ENCODE measurements at places on chromosomes 1 and 21. TPM values are rescaled to one million over a fixed set of nuclear protein-coding genes. Genes with fewer than 3 reads are reported as not detected.

DNA sequence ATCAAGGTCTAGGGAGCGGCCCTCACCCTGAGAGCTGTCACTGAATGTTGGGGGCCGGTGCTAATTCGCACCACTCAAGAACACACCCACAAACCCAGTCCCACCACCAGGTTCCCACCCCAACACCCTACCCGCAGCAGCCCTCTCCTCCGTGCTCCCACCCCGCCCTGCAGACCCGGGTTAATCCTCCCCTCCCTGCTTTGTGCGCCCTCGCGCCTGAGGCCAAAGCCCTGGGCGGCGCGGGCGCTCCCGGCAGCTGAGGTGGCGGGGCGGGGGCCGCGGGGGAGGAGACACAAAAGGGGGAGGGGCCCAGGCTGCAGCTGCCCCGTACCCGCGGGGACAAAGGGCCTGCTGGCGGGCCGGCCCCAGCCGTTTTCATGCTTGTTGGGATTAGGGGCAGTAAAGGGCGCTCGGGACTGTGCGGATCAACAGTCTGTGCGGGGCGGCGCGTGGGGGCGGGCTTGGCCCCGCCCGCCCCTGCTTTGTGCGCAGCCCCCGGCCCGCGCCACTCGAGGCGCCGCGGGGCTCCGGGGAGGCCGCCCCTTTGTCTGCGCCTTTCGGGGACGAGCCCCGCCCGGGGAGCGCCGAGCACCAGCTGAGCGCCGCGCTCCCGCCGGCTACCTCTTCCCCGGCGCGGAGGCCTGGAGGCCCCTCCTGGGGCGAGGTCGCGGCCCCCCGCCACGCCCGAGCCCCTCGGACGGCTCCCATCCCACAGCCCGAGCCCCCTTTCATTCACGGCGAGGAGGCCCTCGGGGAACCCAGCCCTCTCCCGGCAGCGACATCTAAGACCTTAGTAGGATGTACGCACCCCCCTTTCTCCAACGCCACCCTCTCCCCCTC, 10.9 kb downstream of the C1orf216 start:
- no peak for DNase-seq

GRCh38 chr1:36222481-36223380, 1.5 kb upstream of the THRAP3 start:
- no peak for DNase-seq

GRCh38 chr1:165207853-165208515, 148.5 kb downstream of the LMX1A start:
- no peak for DNase-seq

GRCh38 chr1:61005614-61006580, 76.5 kb upstream of the NFIA start:
- no peak for DNase-seq

- DNase-seq: no peak
These were observed 116.3 kb downstream of the ZSCAN20 start for GRCh38 chr1:33588726-33589125.

- peak; percentile 77 for DNase-seq
These were observed 176.9 kb upstream of the LMO4 start for GRCh38 chr1:87151500-87152421.

DNA sequence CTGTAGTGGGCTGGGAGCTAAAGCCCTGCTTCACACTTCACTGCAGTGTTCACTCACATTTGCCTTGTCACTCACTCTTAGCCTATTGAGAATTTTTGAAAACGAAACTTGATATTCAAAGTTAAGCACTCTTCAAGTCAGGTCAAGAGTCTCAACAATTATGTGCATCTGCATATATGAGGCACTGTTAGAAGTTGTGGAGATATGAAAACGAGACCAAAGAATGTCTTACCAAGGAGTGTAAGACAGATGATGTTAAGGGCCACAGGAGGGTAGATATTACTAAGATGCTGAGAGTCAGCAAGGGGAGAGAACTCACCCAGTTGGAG, 64.7 kb upstream of the GJA8 start:
- no peak for DNase-seq

DNA sequence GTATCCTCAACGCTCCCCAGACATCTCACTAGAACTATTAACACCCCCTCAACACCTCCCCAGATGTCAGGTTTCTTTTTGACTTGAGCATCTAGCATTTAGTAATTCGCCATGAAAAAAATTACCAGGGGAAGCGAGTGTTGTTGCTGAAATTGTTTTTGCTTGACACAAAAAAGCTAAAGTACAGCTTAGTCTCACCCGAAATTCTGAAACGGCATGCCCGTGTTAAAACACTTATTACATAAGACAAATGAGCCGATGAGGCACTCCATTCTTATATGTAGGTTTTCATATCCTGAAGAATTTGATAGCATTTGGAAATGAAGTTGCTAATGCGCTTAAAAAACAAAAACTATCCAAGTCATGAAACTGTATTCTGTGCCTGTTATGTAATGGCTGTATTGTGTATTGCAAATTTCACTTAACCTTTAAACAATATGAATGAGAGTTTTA, 1.3 kb upstream of the NRIP1 start:
- peak; percentile 30 for DNase-seq

DNA sequence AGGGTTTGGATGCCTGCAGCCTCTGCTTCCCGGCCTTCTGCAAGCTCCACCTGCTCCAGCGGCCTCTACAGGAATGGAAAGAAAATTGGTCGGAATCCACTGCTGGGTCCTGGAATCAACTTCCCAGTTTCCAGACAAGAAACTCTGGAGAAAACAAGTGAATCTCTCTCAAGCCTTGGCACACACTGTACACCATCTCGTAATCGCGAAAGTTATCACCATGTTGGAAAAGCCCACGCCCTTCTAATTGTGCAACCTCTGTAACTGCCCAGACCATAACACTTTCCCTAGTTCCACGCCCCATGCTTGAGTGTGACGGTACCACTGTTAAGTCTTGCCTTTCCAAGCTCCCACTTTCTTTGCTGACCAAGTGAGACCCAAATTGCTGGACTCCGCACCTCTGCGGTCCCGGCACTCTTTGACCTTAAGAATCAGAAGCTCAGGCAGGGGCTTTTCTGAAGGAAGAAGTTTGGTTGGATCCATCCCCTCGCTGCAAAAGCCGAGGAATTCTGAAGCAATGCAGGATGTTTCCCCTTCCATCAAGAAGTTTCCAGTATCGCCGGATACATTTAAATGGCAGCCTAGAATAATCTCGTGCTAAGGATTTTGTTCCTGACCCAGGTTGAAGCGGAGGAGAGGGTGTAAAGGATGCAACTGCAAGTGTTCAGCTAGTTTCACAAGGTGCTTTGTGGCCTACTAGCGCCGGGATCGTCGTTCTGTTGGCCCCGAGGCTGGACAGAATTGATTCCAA, 6.2 kb downstream of the NR5A2 start:
- DNase-seq: peak; percentile 48

NCAM2 gene
- 4.1 TPM for polyA plus RNA-seq

PLPPR4 gene
- 101 TPM for polyA plus RNA-seq

RBM11 gene
- 0.11 TPM for polyA plus RNA-seq

FLG2 gene
- polyA plus RNA-seq: not detected
